GM04504 (cell line): ENCODE measurements at places on chromosomes 3 and 15.
A peak's percentile ranks its signal among the peaks of the same experiment; 100 is the strongest.

GRCh38 chr15:33616475-33616874 lies 305.7 kb downstream of the RYR3 start:
- DNase-seq, result no peak

DNA sequence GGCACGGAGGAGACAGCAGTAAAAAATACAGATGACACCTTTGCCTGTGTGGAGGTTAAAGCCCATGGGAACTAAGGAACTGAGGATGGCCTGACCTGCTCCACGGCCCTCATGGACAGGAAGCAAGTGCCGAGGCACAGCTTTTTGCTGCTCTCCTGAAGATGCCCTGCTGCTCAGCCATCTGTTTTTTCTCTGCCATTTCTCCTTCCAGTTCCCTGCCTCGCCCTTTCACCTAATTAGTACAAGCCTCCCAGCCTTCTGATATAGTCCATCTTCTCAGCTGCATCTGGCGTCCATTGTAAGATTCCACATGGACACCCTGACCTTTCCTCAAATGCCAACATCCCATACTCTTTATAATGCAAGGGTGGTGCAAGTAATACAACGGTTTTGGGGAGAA lies 11.8 kb upstream of the CXCR6 start:
- no peak for DNase-seq

DNA sequence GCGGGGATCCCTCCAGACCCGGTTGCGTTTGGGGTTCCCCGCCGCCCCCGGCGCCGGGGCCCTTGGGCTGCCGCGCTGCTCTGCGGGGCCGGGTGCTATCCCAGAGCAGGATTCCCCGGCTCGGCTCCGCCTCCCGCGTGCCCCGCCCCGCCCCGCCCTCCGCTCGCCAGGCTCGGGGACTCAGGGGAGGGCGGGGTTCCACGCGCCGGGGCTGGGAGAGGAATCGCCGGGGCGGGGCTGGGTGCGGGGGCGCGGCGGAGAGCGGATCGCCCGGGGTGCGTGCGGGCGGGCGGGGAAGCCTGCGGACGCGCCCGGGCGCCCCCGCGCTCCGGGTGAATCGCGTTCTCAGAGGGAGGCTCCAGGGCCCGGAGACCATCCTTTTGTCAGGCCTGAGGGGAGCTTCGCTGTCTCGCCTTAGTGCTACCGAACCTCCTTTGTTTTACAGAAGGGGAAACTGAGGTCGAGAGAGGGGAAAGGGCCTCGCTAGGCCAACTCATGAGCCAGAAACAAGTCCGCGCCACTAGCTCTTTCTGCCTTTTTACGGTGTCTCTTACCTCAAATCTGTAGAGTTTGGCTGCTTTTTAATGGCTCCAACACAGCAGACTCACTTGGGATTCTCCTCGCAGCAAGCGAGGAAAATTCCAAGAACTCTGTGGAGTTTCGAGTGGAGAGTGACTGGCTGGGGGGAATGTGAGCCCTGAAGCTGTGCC lies at the start of gene TMEM158:
Gene TMEM158, minus strand, starts transcription at position 82 of the 710 bp plus-strand sequence. CDS start 260 bp downstream, outside the sequence.
- DNase-seq, result no peak

DNA sequence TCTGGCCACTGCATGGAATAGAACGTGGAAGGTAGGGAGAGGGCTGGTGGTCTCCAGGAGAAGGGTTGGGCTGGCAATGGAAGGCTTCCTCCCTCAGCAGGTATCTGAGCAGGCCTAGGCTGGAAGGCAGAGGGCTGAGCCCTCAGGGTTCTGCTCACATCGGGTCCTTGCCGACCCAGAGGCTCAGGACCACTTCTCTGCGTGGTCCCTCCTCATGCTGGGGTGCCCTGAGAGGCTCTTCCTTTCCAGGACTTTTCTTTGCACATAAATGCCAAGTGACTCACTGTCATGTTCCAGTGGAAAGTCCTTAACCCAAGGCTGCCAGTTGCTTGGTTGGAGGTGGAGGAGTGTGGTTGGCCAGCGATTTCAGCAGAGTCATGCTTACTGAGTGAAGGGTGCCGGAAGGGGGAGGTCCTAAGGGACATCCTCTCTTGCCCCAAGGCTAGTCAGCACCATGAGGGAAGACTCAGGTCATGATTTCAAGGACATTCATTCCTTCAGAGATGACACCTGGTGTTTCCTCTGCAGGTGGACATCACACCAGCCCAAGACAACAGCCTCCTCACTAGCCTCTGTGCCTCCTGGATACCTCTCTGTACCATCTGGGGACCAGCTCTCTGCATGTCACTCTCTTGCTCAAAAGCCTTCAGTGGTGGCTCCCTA lies 8.2 kb downstream of the SLC6A6 start:
- DNase-seq, result peak; percentile 88

DNA sequence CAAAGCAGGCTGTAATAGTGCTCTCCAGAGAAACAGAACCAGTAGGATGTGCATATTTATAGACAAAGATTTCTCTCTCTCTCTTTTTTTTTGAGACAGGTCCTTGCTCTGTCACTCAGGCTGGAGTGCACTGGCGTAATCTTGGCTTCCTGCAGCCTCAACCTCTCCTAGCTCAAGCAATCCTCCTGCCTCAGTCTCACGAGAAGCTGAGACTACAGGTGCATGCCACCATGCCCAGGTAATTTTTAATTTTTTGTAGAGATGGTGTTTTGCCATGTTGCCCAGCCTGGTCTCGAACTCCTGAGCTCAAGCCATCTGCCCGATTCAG lies 67.1 kb upstream of the CHD2 start:
- DNase-seq, result no peak

GRCh38 chr3:90132197-90132596 lies 1024.8 kb downstream of the EPHA3 start:
- DNase-seq, result no peak

DNA sequence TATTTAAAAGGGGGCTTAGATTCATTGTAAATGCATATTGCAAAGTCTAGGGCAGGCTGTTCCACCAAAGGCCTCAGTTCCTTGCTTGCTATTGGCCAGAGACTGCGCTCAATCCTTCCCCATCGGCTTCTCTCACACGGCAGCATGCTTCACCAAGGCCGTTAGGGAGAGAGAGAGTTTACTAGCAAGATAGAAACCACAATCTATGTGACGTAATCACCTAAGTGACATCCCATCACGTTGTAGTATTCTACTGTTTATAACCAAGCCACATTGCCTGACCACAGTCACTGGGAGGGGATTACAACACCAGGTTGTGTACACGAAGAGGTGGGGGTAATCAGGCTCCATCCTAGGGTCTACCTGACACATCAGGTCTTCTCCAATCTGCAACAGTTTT lies 16.0 kb upstream of the NPAP1 start:
- DNase-seq, result no peak

DNA sequence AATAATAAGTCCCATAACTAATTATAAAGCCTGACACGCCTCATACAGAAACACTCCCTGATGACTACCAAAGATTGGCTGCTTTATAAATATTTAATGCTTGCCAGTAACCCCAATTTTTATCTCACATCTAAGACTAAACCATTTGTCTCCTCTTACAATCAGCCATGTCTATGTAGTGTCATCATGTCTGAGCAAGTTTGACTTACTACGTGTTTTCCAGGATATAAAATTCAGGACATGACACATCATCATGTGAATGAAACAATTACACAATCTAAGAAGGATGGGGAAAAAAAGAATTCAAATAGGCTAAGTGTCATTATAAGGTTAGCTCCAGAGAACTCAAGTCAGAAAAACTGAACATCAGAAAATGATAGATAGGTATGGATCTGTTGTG lies 208.7 kb downstream of the MECOM start:
- peak; percentile 35 for DNase-seq
